B cell (primary cell): ENCODE measurements at places on chromosomes 4 and X.

DNA sequence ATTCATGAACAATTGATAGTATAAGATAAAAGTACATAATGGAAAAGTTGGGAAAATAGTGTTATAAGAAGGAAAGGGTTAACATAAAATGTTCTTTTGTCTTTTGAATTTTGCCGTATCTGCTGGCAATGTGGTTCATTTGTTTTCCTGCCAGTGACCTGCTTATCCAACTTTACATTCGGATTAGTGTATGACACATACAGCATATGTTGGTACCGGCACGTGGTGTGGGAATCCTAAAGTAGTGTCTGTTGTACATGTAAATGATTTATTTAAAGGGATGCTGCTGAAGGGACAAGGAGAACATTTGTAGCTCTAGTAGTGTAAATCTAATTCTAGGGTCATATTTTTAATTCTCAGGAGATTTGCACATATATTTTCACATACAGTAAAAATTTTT lies 11.5 kb downstream of the RAB9A start:
- no peak for DNase-seq

- no peak for DNase-seq
Observed at GRCh38 chr4:24578364-24578763, 6.0 kb downstream of the DHX15 start.

GRCh38 chr4:22634541-22635181 lies 58.1 kb upstream of the GBA3 start:
- no peak for DNase-seq

DNA sequence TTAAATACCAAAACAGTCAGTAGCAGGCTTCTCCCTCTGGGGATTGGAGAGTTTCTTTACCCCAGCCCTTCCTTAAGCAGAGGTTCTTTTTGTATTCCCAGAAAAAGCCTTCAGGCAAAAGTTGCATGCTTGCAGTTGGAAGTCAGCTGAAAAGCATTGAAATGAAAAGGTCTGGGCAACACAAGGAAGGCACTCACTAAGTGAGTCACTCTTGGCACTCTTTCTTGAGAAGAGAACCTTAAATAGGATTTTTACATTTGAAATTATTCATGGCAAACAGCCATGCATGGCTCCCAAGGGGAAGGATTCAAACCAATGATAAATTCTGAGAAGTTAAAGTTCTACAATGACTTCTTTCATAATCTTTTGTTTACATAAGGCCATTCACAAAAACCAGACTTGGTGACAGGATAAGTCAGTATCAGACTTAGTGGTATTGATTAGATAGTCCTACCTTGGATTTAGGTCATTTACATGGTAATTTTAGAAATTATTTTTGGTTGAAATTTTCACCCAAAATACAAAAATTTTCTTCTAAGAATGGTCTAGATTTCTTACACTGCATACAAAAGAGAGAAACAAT lies 2068.9 kb downstream of the PCDH7 start:
- DNase-seq = no peak

- no peak for DNase-seq
Observed at GRCh38 chr4:182268966-182269365, 25.8 kb downstream of the TENM3 start.

- DNase-seq = no peak
Observed at GRCh38 chr4:162681212-162681611, 485.5 kb downstream of the NAF1 start.

- DNase-seq = no peak
Observed at GRCh38 chr4:102809691-102810090, 17.7 kb downstream of the UBE2D3 start.

- no peak for DNase-seq
Observed at GRCh38 chr4:79042079-79042674, 102.9 kb upstream of the PAQR3 start.

- DNase-seq = no peak
Observed at GRCh38 chr4:147586032-147586431, 31.2 kb upstream of the TMEM184C start.

- peak; percentile 6 for DNase-seq
Observed at GRCh38 chrX:7941390-7942042, 14.3 kb upstream of the PNPLA4 start.

DNA sequence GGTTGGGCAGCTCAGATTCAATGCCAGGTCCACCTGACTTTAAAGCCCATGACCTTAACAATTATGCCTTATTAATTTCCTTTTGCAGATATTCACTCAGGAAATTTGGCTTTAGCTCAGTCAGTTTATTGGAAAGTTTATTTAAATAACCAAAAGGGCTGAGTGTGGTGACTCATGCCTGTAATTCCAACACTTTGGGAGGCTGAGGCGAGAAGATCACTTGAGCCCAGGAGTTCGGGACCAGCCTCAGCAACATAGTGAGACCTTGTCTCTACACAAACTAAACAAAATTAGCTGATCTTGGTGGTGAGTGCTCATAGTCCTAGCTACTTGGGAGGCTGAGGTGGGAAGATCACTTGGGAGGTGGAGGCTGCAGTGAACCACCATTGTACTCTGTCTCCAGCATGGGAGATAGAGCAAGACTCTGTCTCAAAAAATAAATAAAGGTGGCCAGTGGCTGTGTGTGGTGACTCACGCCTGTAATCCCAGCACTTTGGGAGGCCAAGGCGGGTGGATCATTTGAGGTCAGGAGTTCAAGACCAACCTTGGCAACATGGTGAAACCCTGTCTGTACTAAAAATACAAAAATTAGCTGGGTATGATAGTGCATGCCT lies 43.3 kb downstream of the RHOH start:
- no peak for DNase-seq

- peak; percentile 12 for DNase-seq
Observed at GRCh38 chrX:9339603-9340491, 125.0 kb upstream of the TBL1X start.

- DNase-seq = no peak
Observed at GRCh38 chr4:120929847-120930246, 7.3 kb upstream of the PRDM5 start.

DNA sequence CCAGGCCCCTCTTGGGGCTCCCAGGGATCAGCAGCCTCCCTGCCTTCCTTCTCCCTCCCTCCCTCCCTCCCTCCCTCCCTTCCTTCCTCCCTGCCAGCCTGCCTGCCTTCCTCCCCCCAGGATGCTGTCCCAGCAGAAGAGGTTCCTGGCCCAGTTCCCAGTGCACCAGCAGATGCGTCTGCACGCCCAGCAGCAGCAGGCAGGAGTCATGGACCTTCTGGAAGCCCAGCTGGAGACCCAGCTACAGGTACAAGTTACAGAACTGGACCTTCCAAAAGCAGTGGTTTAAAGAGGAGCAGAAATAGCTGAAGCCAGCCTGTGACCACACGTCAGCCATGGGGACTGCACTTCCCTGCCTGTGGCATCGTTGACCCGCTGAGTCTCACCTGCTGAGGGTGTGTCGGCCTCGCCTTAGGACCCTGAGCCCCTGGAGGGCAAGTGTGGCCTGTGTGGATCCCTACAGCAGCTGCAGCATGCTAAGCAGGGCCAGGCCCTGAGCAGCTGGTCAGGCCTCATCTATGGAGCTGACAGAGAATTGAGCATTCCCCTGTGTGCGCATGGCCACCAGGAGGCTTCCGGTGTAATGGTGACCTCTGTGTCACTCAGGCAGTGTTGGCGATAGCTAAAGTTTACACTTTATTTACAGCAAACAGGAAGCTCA lies 84.7 kb downstream of the CRMP1 start:
- no peak for DNase-seq

DNA sequence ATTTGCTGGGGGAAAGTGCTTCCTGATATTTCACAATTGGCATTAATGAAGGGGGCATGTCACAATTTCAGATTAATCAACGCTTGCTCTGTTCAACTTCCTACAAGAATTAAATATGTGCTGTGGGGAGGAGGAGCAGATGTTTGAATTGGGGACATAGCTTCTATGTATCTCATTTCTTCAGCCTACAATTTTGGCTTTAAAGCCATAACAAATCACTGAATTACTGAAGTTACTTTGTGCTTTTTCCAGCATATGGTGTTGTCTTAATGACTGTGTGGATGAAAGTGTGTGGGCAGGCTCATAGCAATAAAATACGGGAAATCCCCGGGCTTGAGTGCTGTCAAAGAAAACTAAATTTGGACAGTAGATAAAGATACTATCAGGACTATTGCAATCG lies 813 bp downstream of the TLR7 start:
- DNase-seq = no peak

GRCh38 chrX:107629540-107629909 lies 1.2 kb downstream of the PRPS1 start:
- DNase-seq = peak; percentile 9

GRCh38 chr4:154743683-154744340 lies at the start of gene LRAT:
TSS of gene LRAT (plus strand) at chr4:154744000. CDS start at chr4:154744327, 327 bp downstream.
- peak; percentile 22 for DNase-seq

GRCh38 chr4:55321707-55322264 lies 24.3 kb upstream of the SRD5A3 start:
- no peak for DNase-seq

DNA sequence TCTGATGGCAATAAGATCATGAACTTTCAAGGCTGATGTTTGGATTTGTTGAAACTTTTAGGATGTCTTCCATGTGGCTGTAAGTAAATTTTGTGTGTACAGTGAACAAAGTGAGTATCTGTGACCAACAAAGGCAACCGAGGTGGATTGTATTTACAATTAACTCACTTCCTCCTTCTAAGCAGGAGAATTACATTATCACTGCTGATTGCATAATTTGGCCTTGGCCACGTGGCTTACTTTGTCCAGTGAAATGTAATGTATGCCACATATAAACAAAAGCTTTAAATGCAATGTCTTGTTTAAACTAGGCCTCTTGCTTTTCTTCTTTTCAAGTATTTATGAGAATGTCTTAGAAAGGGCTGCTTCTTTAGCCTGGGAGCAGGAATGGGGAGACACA lies 66.3 kb upstream of the MAD2L1 start:
- no peak for DNase-seq

DNA sequence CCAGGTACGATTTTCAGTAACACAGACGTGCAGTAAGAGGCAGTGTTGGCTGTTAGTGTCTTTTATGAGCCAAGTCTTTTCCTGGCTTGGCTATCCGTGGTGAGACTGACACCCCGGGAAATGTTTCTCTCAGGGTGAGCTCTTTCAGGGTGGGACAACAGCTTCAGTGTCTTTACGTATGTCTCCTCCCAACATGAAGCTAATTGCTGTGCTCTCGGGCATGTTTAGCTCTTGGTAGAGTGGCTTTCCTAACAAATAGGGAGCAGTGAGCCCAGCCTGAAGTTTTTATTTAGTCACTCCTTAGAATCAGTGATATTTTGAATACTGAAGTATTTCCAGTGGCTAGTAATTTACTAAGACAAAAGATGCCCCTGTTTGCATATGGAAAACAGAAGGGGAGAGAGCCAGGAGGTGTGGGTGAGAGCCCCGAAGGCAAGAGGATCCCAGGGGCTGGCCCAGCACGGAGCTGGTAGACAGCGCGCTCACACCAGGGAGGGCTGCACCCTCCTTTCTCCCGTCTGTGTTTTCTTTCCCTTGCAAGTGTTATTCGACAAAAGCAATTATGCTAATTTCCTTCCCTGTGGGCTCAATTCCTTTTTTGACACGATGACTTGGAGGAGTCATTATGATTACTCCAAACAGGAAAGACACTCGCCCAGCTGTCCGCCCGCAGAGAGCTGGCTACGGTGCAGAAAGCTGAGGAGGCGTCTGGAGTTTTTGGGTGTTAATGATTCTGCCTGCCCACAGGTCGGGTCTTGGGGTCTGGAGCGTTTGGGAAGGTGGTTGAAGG lies 47.7 kb downstream of the PDGFRA start:
- DNase-seq = no peak

DNA sequence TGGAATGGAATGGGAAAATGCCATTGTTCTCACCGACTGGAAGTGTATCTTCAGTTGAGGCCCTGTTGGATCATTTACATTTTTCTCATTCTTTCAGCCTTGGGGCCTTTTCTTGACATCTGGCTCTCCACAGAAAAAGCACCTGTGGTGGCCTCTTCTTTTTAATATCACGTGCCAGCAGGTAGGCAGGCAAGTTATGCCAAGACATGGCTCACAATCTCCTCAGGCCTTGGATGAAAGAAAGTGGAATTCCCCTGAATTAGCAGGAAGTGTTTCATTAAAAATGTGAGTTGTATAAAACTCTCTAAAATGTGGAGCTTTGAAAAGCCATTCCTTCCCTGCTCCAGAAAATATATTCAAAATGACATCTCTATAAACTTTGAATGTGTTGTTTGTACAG lies 122.1 kb downstream of the FRAS1 start:
- DNase-seq = no peak

GRCh38 chr4:80053140-80053910 lies 19.7 kb downstream of the ANTXR2 start:
- DNase-seq = no peak

DNA sequence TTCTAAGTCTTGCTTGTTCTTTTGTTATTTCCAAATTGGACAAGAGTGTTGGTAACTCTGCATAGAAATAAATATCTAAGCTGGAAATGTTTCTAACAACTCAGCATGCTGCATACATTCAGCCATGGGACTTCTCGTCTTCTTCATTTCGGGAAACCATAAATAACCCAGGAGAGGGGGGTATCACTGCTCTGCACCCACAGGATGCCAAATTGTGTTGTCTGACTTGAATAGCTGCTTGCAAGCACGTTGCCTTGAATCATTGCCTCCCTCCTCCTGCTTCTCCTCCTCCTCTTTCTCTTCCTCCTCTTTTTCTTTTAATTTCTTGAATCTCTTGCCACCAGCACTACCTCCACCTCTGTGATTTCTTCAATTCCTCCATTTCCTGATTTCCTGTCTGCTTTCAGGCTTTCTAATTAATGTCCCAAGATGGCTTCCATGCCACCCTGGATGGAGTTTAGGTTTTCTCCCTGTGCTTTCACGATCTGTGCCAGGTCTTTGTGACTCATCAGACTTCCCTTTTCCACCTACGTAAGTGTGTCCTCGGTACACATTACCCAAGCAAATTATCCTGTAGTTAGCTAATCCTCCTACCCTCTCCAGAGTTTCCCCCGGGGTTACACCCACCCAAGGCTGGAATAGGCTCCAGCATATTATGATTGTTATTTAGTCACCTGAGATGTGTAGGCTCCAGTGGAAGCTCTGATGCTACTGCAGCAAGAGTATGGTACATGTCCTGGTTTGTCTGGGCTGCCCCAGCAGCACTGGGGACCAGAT lies 122.6 kb upstream of the VCX3B start:
- no peak for DNase-seq

DNA sequence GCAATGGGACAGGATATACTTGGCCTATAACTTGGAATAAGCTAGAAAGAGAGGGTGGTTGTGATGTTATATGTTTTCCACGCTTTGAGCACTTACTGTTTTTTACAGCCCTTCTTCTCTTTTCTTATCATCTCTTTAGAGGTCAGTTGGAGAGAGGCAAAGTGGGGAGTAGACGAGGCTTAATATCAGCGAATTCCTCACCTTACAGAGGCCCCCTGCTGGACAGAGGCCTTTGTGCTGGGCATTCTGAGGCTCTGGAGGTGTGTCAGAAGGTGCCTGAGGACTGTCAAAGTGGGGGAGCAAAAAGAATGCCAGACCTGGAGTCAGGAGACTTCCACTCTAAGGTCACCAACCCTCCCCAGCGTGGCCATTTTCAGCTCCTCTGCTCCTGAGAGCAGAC lies 42.5 kb downstream of the MAMLD1 start:
- no peak for DNase-seq
